Motor neuron (in vitro differentiated cells): ENCODE measurements at places on chromosomes 4 and X. TPM values are rescaled to one million over a fixed set of nuclear protein-coding genes. Genes with fewer than 3 reads are reported as not detected.

RTL3 gene
- total RNA-seq = 0.08 TPM in 1 of 2 replicates, not detected in the other

AKAP4 gene
- total RNA-seq = not detected in 2 replicates

SLC6A14 gene
- not detected in 2 replicates for total RNA-seq

NOX1 gene
- 0.22 TPM in 1 of 2 replicates, not detected in the other for total RNA-seq

SPANXN2 gene
- total RNA-seq = not detected in 2 replicates

FGFBP1 gene
- 0.19 TPM in 1 of 2 replicates, not detected in the other for total RNA-seq

AMBN gene
- 0.28 TPM in 1 of 2 replicates, not detected in the other for total RNA-seq

C4orf36 gene
- 0.47 and 1.3 TPM in 2 replicates for total RNA-seq

BEND4 gene
- 0.04 and 0.10 TPM in 2 replicates for total RNA-seq

ARHGAP6 gene
- 1.4 and 1.8 TPM in 2 replicates for total RNA-seq

QDPR gene
- 8.5 and 11.1 TPM in 2 replicates for total RNA-seq

CTAG2 gene
- total RNA-seq = not detected in 2 replicates

EDNRA gene
- 59.6 and 65.9 TPM in 2 replicates for total RNA-seq

EPHA5 gene
- total RNA-seq = 65.4 and 66.7 TPM in 2 replicates

PAGE1 gene
- not detected in 2 replicates for total RNA-seq

CTAG1A gene
- not detected in 2 replicates for total RNA-seq

UGT2B15 gene
- not detected in 2 replicates for total RNA-seq
